Stimulated activated CD8-positive, alpha-beta memory T cell treated with anti-CD3 and anti-CD28 coated beads, Interleukin-2, amount 100 ng/mL, for 1 hour (primary cell): ENCODE measurements at places on chromosomes 12 and 14.

DNA sequence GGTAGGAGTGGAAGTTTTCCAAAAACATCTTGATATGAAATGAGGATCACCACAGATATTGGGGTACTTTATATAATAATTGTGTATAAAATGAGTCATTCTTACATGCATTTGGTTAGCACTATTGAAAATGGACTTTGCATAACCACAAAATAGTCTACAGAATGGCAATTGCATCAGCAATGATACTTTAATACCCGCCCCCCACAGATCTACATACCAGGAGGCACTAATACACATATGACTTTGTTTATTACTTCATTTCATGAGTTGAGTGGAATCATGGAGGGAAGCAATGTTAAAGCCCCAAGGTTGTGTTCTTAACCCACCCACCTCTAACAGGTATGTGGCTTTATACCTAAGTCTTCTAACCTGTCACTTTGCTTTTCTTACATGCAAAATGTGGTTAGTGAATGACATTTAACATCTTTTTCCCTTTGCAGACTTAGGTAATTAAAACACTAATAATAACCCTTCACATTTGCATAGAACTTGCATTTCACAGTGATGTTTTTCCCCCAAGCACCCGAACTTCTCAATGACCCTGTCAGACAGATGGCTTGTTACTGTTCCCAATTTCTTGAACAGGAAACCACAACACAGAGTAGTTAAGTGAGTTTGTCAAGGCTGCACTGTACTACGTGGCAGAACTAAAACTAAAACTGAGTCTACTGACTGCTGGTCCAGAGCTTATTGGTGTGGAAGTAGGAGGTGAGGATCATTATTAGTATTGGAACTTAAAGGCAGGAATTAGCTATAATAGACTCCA, 101.9 kb downstream of the NPAS3 start:
- no peak for DNase-seq

DNA sequence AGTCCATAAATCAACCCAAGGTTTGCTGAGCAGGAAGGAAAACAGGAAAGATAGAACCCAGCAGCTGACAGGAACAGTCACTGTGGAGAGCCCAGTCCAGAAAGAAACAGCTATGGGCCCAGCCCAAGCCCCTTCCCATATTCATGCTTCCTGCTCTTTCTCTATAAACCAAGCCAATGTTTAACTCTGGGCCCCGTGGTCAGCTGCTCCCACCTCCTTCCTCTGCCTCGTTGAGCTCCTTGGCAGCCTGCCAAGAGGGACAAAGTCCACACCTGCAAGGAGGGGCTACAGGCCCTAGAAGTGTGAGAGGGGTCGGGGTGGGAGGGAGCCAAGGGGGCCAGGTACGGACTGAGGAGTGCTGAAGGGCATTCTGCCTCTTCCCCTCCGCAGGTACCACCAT, 10.0 kb downstream of the SLC6A13 start:
- DNase-seq, result no peak

GRCh38 chr12:117361347-117361751, at the start of gene NOS1:
Gene NOS1, minus strand, starts transcription at chr12:117361626. Its CDS starts 30,557 bp downstream, at chr12:117331069.
- no peak for DNase-seq

GRCh38 chr14:92880351-92880750, 42.6 kb upstream of the CHGA start:
- no peak for DNase-seq

DNA sequence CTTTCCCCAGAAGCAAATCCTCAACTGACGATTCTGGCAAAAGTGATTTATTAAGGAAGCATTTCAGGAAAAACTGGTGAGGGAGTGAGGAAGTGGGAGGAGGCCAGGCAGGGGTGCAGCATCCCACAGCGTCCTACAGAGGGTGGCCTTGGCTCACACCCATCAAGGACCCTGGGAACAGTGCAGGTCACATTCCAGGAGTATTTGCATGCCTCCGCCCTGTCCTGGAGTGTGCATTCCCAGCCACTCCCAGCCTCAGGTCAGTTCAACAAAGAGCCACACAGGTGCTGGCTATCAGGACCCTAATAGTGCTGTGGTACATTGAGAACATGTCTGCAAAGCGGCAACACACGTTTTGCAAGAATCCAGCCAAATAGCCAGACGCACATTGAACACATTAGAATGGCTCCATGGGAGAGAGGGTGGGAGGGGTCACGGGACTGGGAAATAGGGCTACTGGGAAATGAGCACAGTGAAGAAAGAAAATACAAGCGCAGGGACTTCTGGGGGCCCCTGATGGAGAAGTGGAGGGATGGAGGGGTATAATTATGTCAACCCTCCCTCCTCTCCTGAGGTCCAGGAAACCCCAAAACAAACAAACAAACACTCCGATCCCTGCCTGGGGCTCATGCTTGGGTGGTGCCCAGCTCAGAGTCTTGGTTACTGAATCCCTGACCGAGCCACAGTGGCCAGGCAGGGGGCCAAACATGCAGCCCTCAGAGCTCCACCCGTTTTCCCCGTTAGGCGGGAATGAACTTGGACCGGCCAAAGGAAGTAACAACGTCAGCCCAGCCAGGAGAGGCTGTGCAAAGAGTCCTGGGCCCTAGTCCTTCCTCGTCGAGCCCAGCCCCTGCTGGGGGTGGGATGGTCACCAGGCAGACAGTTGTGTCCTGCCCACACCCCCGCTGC, 36.5 kb downstream of the CMKLR1 start:
- DNase-seq, result no peak

DNA sequence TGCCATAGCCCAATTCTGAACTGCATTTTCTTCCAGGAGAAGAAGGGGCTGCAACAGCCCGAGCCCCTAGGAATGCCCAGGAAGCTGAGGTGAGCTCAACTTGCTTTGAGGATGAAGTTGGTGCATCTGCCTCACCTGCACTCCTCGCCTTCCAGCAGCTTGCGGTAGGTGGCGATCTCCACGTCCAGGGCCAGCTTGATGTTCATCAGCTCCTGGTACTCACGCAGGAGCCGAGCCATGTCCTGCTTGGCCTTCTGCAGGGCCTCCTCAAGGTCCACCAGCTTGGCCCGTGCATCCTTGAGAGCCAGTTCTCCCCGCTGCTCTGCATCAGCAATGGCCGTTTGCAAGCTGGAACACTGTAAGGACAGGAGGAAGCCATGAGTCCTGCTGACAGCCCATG, 6.0 kb downstream of the KRT75 start:
- DNase-seq, result no peak

DNA sequence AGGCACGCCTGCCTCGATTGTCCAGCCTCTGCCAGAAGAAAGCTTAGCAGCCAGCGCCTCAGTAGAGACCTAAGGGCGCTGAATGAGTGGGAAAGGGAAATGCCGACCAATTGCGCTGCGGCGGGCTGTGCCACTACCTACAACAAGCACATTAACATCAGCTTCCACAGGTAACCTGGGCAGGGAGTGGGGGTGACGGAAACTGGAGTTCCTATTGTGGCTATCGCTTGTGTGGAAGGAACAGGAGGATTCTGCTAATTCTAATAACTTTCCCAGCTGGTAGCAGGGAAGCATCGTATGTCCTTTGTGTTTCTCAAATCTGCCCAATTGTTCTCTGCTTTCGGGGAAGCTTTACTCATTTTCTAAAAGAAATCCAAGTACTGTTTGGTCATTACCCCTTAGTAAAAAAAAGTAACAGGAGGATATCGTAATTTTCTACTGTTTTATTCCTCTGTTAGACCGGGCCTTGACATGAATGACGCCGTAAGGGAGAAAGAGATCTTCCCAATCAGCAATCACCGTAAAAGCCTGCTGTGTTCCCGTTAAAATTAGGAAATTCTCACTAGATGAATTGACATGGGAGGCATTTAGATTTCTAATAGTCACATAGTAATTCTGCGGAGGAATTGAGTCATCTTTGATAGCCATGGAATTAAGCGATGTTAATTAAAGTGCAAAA, 449 bp downstream of the THAP2 start:
- no peak for DNase-seq

- no peak for DNase-seq
These were observed 157.0 kb downstream of the ASCL1 start for GRCh38 chr12:103114296-103115055.

- no peak for DNase-seq
These were observed 475.1 kb downstream of the PCNX1 start for GRCh38 chr14:71382315-71382714.

DNA sequence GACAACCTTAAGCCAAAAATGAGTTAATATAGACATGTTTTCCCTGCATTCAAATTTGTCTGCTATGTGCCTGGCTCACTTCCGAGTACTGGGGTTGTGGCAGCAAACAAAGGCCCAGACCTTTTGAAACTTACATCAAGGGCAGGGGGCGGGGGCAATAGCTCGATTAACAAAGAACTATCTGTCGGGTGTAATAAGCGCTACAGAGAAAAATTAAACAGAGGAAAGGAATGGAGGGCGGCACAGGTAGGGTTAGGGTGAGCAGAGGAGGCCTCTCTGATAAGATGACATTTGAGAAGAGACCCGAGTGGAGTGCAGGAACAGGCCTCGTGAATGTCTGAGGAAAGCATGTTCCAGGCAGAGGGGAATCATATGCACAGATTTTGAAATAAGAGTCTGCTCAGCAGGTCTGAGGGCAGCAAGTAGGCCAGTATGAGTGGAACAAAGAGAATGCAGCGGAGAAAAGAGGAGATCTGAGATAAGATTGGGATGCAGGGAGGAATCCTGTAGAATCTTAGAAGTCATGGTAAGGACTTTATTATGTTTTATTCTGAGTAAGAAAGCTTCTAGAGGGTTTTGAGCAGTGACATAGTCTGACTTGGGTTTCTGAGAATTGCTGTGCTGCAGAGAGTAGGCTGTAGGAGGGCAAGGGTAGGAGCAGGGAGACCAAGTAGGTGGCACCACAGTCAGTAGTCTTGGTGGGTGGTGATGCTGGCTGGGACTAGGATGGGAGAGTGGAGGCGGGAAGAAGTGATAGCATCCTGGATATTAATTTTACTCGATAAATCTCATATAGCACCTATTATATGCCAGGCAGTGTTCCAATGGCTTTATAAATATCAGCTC, 52.6 kb downstream of the BICDL1 start:
- DNase-seq, result no peak

- DNase-seq, result no peak
These were observed 10.5 kb upstream of the SELPLG start for GRCh38 chr12:108643941-108644810.

DNA sequence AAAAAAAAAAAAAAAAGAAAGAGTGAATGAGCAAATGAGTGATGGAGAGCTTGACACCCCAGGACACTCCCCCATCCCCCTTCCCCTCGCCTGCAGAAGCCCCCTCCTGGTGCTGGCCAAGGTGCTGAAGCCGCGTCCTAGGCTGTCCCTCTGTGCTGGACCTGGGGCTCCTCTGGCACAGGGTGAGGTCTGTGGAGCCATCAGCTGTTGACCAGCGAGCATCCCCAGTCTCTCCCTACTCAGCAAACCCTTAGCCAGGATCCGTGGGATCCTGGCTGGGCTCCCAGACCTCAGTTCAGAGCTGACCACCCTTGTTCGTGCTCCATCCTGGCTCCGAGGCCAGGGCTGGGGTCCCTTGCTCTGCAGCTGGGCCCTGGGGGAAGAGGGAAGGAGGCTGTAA, 5.4 kb upstream of the KIF26A start:
- DNase-seq, result no peak

DNA sequence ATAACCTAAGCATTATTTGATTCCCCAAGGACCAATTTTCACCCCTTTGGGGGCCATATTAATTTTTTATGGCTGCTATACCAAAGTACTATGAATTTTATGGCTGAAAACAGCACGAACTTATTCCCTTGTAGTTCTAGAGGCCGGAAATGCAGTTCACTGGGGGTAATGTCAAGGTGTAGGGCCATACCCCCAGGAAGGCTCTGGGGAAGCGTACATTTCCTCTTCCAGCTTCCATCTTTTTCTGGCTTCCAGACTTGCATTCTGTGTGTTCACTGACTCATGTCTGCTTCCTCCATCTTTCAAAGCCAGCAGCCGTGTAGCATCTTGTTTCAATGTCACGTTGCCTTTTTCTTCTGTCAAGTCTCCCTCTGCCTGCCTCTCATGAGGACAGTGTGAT, 133.5 kb downstream of the BICD1 start:
- no peak for DNase-seq

GRCh38 chr12:47377414-47378221, 297.9 kb upstream of the AMIGO2 start:
- no peak for DNase-seq

GRCh38 chr12:69978020-69978419, 153.0 kb downstream of the MYRFL start:
- DNase-seq, result no peak

DNA sequence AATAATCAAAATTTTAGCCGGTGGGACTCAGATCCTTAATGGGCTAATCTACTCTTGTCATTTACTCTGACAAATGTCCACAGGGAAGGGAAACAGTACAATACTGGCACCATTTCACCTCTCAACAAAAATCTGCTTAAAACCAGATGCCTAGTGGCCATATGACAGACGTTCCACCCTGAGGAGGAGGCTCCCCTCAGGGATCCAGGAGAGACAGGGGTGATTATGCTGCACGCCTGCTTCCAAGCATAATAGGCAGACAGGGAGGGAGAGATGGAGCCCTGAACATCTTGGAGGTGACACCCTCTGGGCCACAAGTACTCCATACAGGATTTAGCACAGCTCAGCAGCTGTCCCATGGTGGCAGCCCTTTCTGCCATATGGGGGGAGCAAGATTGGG, 24.8 kb upstream of the AKAP6 start:
- DNase-seq, result no peak

GRCh38 chr12:89731089-89731488, 22.5 kb upstream of the ATP2B1 start:
- no peak for DNase-seq
